ENCODE measurements at places on chromosomes 12 and 14.

DNA sequence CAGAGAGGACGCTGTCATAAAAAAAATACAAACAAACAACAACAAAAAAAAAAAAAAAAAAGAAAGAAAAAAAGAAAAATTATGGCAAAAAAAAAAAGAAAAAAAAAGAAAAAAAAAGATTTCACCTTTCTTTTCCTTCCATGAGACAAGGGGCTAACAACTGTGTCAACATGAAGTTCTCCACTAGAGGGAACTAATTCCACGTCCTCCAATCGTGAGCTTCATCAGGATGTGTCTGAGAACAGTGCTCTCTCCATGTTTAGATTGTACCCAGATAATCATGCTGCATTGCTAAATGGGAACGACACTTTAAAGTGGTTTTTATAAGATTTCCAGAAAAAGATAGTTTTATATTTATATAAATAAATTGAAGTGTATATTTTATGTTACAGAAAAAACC lies 96.2 kb upstream of the PTPRB start:
- peak; percentile 32 for DNase-seq

- no peak for DNase-seq
Measured at GRCh38 chr12:132872975-132873421, 14.4 kb downstream of the CHFR start.

GRCh38 chr14:99389174-99389826 lies 91.4 kb downstream of the SETD3 start:
- DNase-seq, result peak; percentile 62

- no peak for DNase-seq
Measured at GRCh38 chr14:104441275-104442106, 138.1 kb upstream of the C14orf180 start.

DNA sequence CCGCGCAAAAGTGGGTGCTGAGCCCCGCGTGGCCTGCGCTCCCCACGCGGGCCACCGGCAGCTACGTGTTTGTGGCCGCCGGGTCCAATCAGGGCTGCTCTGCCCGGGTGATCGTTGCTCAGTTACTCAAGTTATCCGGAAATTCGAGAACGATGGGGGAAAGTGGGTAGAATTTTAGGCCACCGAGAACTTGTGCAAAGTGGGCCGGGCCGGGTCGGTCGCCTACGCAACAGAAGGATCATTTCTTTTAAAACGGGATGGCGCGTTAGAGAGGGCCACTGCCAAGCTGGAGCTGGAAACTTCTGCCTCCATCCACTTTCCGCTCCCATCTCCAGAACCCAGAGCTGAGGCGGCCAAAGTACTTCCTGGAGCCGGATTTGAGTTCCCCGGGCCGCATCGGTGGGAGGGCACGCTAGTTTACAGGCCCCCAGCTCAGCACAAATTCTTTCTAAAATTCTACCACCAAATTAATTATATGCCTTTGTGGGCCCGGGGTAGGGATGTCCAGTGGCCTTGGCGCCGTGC lies 3.5 kb downstream of the RFX4 start:
- no peak for DNase-seq

GRCh38 chr14:70638416-70638815 lies 3.3 kb upstream of the TTC9 start:
- no peak for DNase-seq

GRCh38 chr14:45135156-45135555 lies 574 bp upstream of the FANCM start:
- DNase-seq, result no peak

DNA sequence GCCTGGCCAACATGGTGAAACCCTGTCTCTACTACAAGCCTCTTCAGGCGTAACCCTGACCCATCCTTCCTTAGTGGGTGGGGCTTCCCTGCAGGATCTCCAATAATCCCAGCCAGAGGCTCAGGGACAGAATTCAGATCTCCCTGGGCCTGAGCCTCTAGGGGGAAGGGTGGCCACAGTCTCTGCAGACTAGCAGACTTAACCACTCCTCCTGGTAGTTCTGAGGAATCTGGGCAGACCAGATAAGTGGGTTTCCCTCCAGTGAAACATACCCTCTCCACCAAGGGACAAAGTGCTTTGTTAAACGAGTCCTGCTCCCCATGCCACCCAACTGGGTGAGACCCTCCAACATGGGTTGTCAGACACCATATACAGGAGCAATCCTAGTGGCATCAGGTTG lies 36.6 kb upstream of the TRIM9 start:
- DNase-seq, result no peak

- DNase-seq, result no peak
Measured at GRCh38 chr14:55317542-55318306, 46.5 kb downstream of the FBXO34 start.

DNA sequence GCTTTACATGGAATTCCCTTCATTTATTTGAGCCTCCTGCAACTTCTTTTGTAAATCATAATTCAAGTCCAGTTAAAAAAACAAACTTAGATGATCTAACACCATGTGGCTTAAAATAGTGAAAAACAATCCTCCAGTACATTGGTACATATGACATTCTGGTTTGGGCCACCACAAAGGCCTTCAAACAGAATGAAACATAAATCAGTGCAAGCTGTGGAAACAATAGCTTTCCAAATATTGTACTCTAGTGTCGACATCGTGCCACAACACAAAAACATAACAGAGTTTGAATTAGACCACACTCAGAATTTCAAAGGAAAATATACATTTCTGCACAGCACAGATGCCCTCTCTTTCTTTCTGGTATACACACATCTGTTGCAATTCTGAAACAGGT lies 751.3 kb downstream of the SLC6A15 start:
- no peak for DNase-seq

- DNase-seq, result no peak
Measured at GRCh38 chr12:27366621-27367020, 34.0 kb downstream of the BMAL2 start.

DNA sequence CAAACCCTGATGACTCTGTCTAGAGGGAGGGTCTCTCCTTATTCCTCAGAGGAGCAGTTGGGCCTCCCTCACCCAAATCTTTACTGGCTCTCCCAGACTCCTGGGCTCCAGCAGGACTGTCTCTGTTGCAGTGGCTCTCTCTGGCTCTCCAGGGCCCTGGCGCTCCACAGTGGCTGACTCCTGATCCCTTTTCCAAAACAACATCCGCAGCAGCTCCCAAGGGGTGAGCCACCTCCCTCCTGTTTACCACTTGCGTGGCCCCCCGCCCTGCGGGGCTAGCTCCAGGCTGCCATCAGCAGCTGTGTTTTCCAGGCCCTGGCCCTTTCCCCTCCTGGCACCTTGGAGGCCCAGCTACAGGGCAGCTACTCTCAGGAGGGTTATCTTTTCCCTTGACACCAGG lies 123.5 kb downstream of the CALM1 start:
- no peak for DNase-seq

GRCh38 chr14:23137192-23137812 lies 18.2 kb upstream of the CEBPE start:
- DNase-seq, result no peak

GRCh38 chr14:54902143-54902520 lies 494 bp downstream of the GCH1 start:
- DNase-seq, result peak; percentile 77

GRCh38 chr12:3145033-3145432 lies 67.9 kb downstream of the TSPAN9 start:
- no peak for DNase-seq

DNA sequence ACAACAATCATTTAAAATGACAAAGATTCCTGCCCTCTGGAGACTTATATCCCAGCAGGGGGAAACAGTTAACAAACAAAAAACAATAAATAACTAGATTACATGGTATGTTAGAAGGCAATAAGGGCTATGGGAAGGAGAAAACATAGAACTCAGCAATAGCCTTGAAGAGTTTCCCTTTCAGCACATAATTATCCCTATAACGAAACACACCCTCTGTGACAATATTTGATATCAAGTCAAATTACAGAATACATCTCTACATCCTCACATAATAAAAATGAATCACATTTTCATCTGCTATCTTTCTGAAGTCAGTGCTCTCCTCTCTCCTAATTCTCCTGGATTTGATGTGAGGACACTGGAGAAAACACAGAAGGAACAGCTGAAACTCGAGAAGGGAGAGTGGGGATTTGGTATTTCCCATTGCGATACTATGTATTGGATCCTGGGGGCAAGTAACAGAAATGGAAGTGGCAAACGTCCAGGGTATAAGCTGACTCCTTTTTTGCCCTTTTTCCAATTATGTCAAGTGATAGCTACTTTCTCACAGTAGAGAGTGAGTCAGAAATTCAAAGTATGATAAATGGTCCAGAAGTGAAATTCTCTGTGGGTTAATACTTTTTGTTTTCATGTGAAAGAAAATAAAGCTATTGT lies 9.7 kb upstream of the PTGER2 start:
- DNase-seq, result no peak

DNA sequence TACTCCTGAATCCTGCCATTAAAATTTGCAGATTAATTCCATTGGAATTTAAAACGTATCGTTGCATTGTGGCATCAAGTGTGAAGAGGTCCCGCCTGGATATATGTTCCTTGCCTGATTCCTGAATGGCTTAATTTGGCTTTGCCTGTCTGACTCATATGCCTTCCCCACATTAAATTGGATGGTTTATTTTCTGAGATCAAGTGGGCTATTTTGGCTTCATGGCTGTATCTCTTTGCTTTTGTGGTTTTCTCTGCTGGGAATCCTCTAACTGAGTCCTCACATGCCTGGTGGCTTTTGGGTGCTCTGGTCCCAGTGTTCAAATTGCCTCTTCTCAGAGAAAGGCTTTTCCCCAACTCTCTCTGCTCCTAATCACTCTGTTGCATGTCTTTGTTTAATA lies 127.9 kb upstream of the DYRK2 start:
- no peak for DNase-seq

DNA sequence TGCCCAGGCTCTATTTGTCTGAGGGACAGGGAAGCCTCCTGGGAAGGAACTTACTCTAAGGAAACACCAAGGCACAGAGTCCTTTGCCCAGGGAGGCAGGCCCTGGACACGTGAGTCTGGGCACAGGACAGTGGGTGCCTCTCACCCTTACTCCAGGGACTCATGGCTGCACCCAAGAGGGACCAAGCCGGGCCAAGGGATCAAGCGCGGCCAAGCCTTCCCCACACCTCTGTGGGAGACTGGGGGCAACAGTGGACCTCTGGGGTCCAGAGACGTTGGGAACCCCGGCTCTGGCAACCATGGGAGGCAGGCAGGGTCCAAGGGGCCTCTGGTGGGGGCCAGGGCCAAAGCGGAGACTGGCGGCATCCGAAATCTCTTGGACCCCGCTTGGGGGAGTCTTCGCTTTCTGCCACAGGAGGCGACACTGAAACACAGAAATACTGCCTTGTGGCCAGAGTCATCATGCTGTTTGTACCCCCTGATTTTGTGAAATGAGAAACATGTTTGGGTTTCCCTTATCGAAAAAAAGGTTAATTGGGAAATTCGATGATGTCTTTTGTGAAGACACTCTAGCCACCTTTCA lies 51.7 kb upstream of the BCL11B start:
- DNase-seq, result no peak

DNA sequence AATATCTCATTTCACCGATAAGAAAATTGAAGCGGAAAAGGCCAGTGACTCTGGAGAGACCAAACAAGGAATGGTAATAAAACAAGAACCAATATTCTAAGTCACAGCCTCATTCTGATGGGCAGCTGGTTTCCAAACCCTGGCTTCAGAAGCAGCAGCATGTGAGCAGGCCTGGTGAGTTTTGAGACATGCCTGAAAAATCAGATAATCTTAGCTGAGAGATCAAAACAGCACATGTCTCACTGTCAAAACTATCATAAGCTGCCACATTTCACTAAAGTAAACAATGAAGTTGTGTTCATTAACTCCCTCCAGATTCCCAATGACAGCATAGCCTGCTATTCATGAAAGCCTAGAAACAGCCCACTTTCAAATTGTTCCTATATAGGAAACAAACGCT lies 36.5 kb downstream of the CIT start:
- DNase-seq, result no peak

DNA sequence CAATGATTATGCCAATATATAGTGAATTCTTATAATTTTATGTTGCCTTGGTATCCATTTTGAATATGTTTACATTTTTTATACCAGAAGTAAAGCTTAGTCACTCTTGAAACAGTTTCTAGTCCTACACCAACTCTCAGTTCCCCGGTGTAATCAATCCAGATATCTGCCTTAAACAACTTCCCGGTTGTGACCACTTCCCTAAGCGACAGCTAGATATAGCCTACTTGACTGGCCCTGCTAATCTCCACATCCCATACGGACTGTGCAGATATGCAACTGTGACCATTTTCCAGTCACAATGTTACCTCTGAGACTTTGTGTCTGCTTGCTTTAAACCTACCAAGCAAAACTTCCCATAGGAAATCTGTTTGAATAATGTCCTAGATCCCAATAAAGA lies 1551.5 kb upstream of the SEL1L start:
- DNase-seq, result no peak

GRCh38 chr12:50018154-50018553 lies 7.1 kb downstream of the RACGAP1 start:
- no peak for DNase-seq

DNA sequence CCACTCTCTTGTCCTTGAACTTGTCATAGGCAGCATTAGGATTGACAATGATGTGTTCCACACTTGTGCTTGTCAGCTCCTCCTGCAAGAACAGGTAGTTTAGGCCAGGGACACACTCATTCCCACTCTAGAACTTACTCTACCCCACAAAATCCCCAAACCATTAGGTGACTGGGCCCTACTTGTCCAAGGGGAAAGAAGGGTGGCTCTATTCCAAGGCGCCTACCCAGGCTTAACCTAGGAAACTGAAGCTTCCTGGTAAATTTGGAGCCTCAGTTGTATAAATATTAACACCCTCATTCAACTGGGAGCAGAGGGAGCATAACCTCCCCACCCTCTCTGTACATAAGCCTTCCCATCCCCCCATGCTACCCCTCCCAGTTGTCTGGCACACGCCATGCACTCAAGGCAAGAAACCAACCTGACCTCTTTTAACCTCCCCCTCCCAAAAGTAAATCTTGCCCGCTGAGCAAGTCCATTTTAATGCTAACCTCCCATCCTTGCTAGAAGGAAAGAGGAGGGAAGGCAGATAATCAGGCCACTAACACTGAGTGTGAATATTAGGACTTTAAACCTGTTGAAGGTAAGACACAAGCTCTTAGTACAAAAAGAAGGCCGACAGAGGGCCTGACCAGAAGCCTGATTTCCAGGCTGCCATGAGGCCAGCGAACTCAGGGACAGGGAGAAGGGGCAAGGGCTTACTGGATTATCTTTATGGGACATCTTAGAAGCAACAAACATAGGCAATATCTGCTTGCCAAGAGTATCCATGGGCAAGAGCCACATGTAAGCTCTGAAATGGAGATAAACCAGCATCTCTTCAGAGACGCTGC lies 11.0 kb downstream of the DCTN2 start:
- DNase-seq, result no peak

GRCh38 chr14:47277703-47278102 lies 397.7 kb downstream of the MDGA2 start:
- DNase-seq, result no peak

GRCh38 chr12:67662910-67663538 lies 14.5 kb downstream of the DYRK2 start:
- DNase-seq, result no peak

DNA sequence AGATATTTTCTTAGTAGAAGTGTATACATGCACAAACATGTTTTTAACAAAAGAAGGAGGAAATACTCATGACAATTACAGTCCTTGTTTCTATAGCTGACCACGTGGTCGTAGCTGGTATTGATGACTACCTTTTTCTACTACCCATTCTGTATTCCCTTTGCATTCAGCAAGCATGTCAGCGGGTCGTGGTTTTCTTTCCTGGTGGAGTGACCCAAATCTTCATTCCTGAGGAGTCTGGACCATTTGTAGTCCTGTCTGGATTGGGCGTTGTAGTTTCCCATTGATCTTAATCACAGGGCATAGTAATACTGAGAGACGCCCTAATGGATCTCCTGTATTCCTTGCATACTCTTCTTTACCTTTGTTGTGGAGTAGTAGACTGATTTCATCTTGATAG lies 472.1 kb upstream of the RGS6 start:
- no peak for DNase-seq

- DNase-seq, result no peak
Measured at GRCh38 chr12:8870586-8870985, 43.7 kb upstream of the PHC1 start.

All from endothelial cell (in vitro differentiated cells).